ENCODE measurements at places on chromosomes 5 and 9. TPM values are rescaled to one million over a fixed set of nuclear protein-coding genes. Genes with fewer than 3 reads are reported as not detected.

DNA sequence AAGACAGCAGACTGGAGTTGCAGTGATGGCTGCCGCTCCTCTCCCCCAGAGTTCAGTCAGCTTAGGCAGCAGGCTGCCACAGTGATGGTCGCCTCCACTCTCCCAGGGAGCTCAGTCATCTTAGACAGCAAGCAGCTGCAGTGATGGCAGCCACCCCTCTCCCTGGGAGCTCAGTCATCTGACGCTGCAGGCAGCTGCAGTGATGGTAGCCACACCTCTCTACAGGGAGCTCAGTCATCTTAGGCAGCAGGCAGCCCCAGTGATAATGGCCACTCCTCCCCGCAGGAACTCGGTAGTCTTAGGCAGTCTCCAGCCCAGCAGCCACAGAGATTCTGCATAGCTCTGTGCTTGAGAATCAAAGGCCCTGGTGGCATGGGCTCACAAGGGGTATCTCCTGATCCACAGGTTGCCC lies 582.7 kb downstream of the DTWD2 start:
- DNase-seq = peak; percentile 1

GRCh38 chr5:173535166-173535975 lies 81.1 kb downstream of the BOD1 start:
- no peak for DNase-seq

- no peak for DNase-seq
Observed at GRCh38 chr9:89712283-89712682, 107.5 kb downstream of the GADD45G start.

GRCh38 chr9:88746029-88746742 lies 211.2 kb downstream of the NXNL2 start:
- DNase-seq = peak; percentile 83

GRCh38 chr5:115439042-115439441 lies 105.5 kb downstream of the FEM1C start:
- no peak for DNase-seq

The KCNV2 gene
- not detected for total RNA-seq

GRCh38 chr9:137832191-137832700 lies 45.3 kb upstream of the CACNA1B start:
- DNase-seq = no peak

GRCh38 chr9:16879416-16879815 lies 8.9 kb upstream of the BNC2 start:
- DNase-seq = no peak

The TMEM174 gene
- not detected for total RNA-seq

The RGS7BP gene
- 3.1 TPM for total RNA-seq

DNA sequence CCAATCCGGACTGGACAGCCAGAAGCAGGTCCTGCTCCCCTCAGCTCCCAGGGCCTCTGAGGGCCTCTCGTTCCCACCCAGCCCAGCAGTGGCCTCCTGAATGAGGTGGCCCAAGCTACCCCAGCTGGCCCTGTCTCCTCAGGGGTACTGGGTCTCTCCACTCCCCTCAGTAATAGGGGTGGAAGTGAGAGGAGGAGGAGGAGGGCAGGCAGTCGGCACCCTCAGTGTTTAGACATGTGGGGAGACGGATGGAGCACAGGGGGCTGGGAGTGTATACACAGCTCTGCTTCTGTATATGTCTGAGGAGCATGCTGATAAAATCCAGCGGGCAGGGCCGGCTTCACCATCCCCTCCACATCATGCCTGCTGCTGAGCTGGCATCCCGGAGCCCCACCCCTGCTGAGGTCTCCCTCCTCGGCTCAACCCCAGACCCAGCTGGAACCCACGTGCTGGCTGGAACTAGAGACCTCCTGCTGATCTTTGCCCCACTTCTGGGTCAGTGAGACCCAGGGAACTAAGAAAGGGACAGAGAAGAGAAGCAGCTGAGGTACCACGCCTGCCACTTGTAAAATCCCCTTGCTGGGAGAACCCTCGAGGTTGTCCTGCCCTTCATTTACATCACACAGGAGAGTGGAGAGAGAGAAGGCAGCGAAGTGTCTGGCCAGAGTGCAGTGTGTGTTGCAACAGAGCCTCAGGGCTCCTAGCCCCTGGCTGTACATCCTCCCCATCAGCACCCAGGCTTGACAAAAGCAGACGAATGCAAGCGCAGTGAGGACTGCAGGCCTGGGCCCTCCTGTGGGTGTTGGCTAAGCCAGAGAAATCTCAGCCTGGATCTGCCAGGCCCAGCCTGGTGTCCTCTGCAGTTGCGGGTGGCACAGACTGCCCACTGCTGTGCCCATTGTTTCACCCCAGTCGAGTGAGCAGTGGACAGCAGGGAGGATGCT lies 77.5 kb downstream of the PSD2 start:
- no peak for DNase-seq

The AGXT2 gene
- not detected for total RNA-seq

GRCh38 chr9:6901180-6901579 lies 143.4 kb downstream of the KDM4C start:
- DNase-seq = no peak

The LCN10 gene
- 0.35 TPM for total RNA-seq

The DCTN4 gene
- total RNA-seq = 62.3 TPM

The CCDC192 gene
- total RNA-seq = not detected

DNA sequence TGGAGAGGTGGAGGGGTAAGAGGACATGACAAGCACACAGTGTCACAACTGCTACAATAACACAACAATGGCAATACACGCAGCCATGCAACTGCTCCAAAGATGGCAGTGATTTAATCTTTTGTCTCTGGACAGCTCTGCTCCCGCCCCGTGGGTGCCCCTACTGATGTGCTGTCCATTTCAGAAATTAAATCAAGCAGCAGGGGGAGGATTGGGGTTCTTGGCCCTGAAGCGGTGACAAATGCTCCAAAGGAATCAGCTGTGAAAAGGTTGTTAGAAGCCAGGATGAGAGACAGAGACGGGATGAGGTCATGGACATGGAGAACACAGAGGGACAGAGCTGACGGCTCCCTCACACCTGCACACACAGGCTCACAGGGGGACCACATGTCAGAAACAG lies 22.6 kb downstream of the CNTFR start:
- no peak for DNase-seq

The ATP10B gene
- not detected for total RNA-seq

The SGCD gene
- 0.22 TPM for total RNA-seq

DNA sequence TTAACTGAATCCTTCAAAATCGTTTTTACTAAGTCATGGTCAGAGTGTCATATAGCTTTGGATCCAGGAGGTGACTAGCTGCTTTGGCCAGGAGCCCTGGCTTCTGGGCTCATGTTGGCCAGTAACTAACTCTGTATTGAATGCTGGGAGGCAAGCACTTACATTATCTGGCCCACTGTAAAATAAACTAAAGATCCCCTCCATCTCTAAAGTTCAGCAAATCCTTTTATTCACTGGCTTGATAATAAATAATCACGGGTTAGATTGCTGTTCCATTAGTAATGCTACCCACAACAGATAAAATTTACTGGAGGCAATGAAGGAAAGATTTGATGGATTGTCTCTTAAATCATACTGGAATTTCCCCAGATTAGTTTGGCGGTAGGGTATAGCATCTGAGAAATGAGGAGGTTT lies 382.2 kb upstream of the TLE4 start:
- no peak for DNase-seq

DNA sequence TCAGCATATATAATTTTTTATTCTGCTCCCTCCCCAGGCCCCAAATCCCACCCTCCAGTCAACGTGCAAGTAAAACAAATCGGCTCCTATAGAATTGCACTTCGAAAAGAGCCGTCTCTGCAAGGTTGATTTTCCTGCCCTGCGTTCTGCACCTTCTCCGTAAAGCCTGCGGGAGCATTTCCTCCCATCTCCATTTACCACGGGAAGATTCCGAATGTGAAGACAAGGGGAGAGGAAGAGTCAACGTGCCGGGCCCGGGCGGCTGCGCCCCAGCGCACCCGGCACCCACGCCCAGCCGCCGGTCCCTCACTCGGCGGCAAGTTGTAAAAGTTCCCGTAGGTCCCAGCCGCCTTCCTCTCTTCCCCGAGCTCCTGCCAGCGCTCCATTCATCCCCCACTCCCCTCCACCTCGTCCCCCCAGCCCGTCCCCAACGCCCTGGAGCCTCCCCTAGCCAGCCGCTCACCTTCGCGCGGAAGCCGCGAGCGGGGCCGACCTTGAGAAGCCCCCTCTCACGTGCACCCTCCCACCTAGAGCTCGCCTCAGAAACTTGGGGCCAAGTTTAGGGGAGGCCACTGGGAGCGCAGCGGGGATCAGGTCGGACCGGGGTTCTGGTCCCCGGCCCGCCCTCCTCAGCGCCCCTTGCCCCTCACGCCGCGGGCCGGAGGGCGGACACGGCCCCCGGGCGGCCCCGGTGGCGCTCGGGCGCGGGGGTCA lies 431 bp downstream of the BNC2 start:
- DNase-seq = no peak

GRCh38 chr9:90878562-90878961 lies 76.9 kb downstream of the SYK start:
- DNase-seq = no peak

GRCh38 chr9:96436063-96436455 lies 13.9 kb upstream of the HABP4 start:
- DNase-seq = no peak

The CACNA1B gene
- 0.34 TPM for total RNA-seq

DNA sequence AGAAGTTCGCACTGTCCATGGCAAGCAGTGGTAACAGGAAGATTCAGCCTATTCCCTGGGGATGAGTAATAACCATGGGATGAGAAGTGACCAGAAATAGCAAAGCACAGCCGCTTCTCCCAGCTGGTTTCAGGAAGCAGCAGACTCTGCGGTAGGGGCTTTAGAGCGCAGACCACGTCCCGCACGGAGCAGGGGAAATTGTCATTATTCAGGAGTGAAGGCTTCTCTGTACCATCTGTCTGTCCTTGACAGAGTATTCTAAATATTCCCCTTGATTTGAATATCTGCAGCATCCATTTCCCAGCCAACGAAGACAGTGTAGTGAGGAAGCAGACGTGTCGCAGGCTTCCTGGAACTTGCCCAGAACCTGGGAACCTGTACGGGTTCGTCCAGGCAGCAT lies 159.6 kb downstream of the NXNL2 start:
- DNase-seq = no peak

GRCh38 chr5:37840053-37841034 lies 503 bp upstream of the GDNF start:
- peak; percentile 57 for DNase-seq

The LEAP2 gene
- 2.9 TPM for total RNA-seq

All from A673 (cell line).